Thyroid gland (tissue), 4 donors: ENCODE measurements at places on chromosomes 2 and 18.

DNA sequence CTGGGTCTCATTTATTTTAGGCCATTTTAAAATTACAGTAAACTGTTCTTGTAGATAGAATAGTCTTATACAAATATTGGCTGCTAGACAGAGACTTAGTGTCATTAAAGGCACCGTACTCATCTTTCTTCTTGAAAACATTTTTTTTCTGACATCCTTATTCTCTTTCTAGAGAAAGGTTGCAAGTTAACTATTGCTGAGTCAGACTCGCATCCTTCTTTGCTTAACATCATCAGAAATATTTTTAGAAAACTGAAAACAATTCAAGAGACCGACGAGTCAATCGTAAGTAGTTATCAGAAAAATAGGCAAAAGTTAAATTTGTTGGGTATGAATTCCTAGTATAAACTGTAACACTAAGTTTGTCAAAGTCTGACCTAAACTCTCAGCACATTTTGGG, 72.2 kb downstream of the HNMT start:
- no peak for DNase-seq

GRCh38 chr2:162277381-162277780, 34.1 kb upstream of the FAP start:
- no peak for DNase-seq

- no peak for DNase-seq
These were observed 59.8 kb downstream of the DSEL start for GRCh38 chr18:67456711-67457110.

GRCh38 chr18:12836551-12836950, 47.5 kb downstream of the PTPN2 start:
- no peak for DNase-seq

DNA sequence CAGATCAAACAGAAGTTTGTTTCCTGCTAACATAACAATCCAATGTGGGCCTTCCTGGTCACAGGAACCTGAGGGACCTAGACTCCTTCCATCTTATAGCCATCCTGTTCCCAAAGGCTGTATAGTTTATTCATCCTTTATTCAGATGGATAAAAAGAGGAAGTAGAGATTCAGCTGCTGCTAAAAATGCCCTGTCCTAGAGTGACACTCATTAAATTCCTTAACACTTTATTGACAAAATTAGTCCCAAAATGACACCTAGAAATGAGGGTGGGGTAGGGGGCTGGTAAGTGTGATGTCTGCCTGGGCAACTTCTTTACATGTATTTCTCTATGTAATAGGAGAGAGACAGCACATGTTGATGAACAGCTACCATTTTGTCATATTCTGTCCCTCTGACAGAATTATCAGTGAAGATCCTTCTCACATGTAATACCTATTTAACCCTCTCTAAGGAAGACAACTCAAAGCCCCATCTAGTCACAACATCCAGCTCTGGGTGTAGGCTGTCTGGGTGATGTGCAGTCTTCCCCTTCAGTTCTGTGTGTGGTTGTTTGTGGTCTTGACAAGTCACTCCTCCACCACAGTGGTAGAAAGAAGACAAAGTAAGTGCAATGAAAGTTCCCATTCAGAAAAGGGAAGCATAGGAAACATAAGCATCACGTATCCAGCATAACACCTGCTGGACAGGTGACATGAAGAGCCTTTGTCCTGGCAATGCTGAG, 253.9 kb upstream of the CNTNAP5 start:
- no peak for DNase-seq

DNA sequence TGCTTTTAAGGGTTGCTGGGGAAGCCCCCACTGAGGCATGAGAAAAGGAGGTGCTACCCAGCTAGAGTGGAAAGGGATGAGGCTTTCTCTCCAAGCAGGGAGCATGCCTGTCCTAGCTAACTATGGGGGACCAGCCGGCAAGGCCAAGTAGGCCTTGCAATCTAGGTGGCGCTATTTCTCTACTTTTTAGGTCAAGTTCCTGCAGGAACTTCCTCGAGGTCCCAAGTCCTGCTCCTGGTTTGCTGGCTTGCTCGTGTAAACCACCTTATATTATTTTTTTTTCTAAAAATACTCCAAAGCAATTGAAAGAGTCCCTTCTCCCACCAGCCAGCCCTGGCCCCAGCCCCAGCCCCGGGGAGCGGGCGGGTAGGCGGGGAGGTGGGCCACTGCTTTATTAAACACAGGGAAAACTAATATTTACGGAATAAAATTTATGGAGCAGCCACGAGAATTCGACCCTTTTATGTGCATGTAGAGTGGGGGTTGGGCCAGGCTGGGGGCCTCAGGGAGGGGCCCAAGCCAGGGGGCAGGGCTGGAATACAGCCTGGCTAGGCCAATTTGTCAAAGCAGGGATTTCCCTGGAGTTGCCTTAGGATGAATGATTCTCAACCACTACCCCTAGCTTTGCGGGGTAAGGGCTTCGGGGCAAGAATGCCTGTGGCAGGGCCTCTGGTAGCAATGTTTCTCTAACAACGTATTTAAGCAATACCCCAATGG, 12.8 kb upstream of the IHH start:
- no peak for DNase-seq

GRCh38 chr18:10202845-10203321, 251.6 kb upstream of the APCDD1 start:
- no peak for DNase-seq

DNA sequence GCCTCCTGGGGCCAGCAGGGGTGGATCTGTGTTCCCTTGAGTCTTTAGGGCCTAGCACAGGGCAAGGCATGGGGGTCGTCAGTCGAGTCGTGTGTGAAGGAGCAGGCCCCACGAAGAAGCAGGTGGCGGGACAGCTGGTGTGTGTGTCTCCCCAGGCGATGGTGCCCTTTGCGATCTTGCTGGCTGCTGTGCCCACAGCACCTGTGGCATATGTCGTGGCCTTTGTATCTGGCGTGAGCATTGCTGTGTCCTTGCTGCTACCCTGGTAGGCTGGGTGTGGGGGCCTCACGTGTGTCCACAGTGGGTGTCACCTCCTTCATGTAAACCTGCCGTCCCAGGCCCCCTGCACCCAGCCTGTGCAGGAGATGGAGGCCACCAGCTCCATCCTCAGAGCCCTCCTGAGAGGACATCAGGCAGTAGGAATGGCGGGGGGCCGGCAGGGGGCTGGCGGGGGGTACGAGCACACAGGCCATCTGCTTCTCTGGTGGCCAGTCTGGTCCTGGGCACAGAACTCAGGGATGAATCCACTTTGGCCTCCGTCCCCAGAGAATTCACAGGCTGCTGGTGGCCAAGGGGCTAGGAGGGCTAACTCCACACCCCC, 13.2 kb downstream of the MFSD2B start:
- DNase-seq: no peak

- no peak for DNase-seq
These were observed 99.3 kb upstream of the KCNJ3 start for GRCh38 chr2:154599189-154599588.

DNA sequence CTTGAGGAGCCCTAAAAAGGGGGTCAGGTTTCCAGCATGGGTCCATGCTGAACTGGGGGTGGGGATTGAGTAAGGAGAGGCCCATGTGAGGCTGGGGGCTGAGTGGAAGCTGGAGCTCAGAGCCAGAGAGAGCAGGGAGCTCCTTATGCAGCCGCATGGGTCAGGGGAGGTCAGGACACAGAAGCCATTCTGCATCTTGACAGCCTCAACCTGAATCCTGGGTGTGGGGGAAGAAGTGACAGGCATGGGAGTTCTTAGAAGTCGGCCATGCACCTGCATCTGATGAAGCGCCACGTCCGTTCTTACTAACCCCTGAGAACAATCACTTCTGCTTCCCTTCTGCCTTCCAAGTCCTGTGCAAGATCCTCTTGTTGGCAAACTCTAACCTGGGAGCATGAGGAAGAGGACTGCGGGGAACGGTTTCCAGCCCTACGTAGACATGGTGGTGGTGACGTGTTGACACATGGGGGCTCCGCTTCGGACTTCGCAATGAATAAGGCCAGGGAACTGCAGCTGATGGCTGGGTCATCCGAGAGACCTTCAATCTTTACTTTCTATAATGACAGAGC, 22.3 kb downstream of the GNLY start:
- DNase-seq: no peak

DNA sequence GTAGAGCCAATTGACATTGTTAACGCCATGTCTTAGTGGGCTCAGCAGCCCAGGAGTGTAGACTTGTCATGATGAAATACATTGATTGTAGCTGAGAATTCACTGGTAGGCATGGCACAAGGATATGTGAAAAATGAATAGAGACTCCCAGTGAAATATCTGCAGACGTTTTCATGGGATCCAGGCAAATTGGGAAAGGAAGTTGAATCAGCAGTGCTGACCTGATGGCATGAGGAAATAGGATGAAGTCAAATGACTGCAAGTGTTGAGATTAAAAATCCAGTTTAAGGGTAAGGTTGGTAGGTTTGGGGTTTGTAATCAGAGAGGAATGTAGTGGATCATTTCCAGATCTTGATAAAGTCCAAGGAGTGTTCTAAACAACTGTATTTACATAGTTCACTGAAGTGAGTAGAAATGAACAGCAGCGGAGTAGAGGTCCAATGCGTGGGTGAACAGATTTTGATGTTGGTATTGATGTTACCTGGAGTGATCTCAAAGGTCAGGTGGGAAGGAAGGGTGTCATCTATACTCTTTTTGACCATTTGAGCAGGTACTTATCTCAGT, 24.6 kb downstream of the INSIG2 start:
- no peak for DNase-seq

GRCh38 chr2:178119179-178119922, 7.1 kb downstream of the RBM45 start:
- DNase-seq: no peak

GRCh38 chr2:234251326-234252271, 201.1 kb downstream of the SPP2 start:
- DNase-seq: no peak

DNA sequence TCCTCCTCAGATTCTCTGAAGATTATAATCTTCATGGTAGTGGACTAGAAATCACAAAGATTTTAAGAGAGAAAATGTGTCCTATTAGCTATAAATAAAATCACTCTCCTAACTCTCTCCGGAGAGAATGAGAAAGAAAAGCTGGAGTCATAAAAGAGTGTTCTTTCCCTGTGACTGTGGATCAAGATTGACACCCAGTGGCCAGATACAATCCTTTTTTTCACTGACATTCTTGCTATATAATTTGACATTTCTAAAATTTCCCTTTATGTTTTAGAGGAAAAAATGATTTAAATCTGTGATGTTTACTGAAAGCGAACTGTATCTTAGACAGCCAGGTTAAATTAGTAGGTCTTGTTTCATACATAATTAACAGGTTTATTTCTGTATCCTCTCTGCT, 35.4 kb upstream of the LRP2 start:
- peak; percentile 13 for DNase-seq

GRCh38 chr2:46136481-46136880, 160.7 kb upstream of the EPAS1 start:
- no peak for DNase-seq

GRCh38 chr2:201007584-201007998, 44.1 kb upstream of the ORC2 start:
- DNase-seq: no peak

DNA sequence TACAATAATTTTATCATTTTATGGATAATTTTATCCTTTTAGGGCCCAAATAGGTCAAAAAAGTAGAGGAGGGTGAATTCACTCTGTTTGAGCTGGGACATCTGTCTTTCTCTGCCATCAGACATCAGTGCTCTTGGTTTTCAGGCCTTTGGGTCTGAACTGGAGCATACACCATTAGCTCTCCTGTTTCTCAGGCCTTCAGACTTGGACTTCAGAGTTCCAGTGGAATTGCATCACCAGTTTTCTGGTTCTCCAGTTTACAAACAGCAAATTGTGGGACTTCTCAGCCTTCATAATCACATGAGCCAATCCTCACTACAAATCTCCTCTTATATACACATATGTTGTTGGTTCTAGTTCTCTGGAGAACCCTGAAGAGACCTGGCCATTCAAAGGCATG, 33.9 kb downstream of the CRYGD start:
- no peak for DNase-seq

- no peak for DNase-seq
These were observed 27.4 kb downstream of the EIF4E2 start for GRCh38 chr2:232577841-232578240.

DNA sequence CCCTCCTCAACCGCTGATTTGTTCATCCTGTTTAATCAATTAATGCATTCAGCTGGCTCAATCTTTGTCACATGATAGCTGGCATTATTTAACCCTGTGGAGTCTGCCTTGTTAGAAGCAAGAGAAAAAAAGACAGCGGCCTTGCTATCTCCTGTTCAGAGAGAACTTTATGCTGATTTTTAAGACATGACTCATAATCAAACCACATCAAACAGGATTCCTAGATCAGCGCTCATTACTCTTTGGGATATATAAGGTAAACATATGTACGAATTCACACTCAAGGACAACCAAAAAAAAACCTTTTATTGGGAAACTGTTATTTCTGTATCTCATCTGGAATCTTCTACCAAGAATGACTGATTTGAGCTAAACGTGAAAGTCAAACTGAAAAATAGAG, 195.1 kb downstream of the C1D start:
- DNase-seq: no peak

- DNase-seq: no peak
These were observed 6.3 kb downstream of the MEX3C start for GRCh38 chr18:51191128-51191717.

DNA sequence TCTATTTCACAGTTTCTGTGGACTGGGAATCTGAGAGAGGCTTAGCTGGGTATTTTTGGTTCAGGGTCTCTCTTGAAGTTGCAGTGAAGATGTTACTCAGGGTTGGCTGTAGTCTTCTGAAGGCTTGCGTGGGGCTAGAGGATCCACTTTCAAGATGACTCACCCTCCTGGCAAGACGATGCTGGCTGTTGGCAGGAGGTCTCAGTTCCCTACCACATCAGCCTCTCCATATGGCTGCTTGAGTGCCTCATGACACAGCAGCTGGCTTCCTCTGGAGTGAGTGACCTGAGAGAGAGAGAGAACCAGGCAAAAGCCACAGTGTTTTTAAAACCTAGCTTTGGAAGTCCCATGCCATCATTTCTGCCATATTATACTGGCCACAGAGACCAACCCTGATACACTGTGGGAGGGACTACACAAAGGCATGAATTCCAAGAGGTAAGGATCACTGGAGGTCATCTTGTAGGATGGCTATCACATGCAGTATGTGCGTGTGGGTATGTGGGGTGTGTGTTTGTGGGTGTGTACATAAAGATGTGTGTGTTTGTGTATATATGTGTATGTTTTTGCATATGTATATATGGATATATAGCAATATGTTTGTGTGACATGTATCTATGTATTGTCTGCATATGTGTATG, 25.1 kb downstream of the DNPEP start:
- DNase-seq: peak; percentile 31

DNA sequence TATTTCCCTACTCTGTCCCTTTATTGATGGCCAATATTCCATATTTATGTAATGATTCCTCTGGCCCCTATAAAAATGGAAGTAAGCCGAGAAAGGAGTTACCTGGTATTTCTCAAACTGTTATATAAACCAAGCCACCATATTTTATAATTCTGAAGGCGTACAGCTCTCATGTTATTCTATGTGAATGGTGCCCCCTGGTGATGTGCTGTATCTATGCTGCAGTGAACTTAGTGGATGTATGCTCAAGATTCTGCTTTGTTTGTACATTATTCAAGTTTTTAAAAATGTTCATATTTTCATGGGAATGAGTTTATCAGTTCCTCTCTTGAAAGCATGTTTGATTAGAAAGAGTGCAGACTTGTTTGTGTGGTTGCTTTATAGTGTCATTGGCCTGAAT, 194.5 kb upstream of the LRRTM1 start:
- peak; percentile 67 for DNase-seq
